NCI-H524 treated with DMSO at 0.1 percent for 48 hours (cell line): ENCODE measurements at places on chromosomes 4 and X.

DNA sequence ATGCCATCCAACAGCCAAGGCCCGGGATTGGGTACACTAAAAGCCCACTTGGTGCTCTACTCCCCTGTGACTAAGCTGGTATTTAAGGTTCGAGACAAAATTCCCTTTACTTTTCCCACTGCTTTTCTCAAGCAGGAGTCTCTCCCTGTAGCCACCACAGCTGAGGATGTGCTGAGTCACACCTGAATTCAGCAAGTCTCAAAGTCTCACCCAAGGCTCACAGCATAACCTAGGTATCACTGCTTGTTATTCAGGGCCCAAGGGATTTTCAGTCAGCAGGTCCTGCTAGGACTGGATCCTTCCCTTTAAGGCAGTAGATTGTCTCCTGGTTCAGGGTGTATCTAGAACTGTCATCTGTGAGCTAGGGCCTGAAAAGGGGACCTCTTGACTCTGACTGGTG is 39.2 kb downstream of the FMR1NB start:
- no peak for DNase-seq

- DNase-seq, result no peak
Measured at GRCh38 chr4:113893546-113893945, 85.9 kb downstream of the ARSJ start.

- no peak for DNase-seq
Measured at GRCh38 chrX:17053502-17053901, 107.0 kb downstream of the REPS2 start.

DNA sequence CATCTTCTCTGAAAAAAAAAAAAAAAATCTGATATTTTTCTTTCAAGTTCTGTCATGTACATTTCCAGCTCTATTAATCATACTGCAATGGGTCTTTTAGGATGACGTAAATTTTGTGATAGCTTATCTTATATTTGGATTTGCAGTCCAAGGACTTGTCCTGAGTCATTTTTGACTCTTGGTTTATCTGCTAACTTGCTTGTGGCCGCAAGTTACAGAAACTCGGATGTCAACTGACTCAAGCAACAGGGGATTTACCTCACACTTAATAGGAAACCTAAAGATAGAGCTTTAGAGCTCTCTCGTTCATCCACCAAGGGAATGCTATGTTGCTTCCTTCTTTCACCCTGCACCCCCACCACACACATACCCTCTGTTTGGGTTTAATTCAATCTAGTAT is 1433.8 kb upstream of the TENM3 start:
- DNase-seq, result no peak

- no peak for DNase-seq
Measured at GRCh38 chr4:4750187-4750586, 109.3 kb upstream of the MSX1 start.

- no peak for DNase-seq
Measured at GRCh38 chr4:107050525-107051135, 14.5 kb upstream of the DKK2 start.

- no peak for DNase-seq
Measured at GRCh38 chr4:31125496-31125895, 405.3 kb downstream of the PCDH7 start.

GRCh38 chr4:124181039-124181438 is 531.5 kb downstream of the ANKRD50 start:
- DNase-seq, result no peak

DNA sequence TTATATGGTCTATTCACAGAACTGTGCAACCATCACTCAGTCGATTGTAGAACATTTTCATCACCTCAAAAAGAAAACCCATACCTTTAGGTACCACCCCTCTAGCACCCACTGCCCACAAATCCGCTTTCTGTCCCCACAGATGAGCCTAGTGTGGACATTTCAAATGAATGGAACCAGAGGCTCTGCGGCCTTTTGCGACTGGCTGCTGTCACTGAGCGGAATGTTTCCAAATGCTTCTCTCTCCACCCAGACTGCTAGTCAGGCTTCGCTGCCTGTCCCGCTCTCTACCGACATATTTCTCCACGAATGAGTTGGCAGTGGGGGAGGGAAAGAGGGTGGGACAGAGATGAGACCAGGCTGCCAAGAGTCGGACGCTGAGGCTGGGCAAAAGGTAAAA is 1.7 kb upstream of the BGN start:
- DNase-seq, result no peak
